HT1080 (cell line): ENCODE measurements at places on chromosomes 7 and 10. TPM values are rescaled to one million over a fixed set of nuclear protein-coding genes. Genes with fewer than 3 reads are reported as not detected.

SMKR1 gene
- total RNA-seq, result 0.40 TPM in 2 replicates

TNPO3 gene
- 50.4 and 63.4 TPM in 2 replicates for total RNA-seq

SEMA3E gene
- not detected in 2 replicates for total RNA-seq

TSPAN33 gene
- 0.08 and 0.20 TPM in 2 replicates for total RNA-seq

PCDH15 gene
- total RNA-seq, result 0.14 TPM in 1 of 2 replicates, not detected in the other

FOXP2 gene
- total RNA-seq, result 0.37 and 0.74 TPM in 2 replicates

GRM8 gene
- total RNA-seq, result 0.07 and 0.27 TPM in 2 replicates
